ENCODE measurements at places on chromosomes 3 and 15.

DNA sequence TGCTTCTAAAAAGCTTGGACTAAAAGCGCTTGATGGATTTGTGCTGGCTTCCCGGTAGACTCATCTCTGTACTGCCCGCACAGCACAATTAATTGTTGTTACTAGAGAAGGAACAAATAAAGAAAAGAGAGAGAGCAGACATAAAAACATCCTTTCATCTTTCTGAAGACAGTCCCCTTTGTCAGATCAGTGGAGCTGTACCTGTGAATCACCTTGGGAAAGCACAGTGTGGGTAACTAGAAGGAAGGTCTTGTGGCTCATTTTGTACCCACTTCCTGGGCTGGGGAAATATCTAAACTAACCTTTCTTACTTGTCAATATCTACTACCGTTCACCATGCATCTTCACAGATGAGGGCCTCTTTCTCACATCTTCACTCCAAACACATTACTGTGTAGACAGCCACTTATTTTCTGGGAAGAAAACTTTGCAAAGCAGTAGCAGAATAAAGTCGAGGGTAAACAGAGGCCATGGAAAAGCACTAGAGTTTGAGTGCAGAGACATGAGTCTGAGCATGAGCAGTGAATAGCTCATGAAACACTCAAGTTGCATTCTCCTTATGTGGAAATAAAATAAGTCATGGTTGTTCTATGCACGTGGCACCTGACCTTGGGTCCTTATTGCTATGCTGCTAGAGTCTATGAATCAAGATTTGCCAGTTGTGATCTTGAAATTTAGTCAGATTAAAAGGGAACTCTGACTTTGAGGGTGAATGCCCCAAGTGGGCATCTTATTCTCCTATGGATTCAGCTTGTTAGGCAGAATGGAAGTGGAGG is 169.3 kb downstream of the LPP start:
- no peak for DNase-seq

DNA sequence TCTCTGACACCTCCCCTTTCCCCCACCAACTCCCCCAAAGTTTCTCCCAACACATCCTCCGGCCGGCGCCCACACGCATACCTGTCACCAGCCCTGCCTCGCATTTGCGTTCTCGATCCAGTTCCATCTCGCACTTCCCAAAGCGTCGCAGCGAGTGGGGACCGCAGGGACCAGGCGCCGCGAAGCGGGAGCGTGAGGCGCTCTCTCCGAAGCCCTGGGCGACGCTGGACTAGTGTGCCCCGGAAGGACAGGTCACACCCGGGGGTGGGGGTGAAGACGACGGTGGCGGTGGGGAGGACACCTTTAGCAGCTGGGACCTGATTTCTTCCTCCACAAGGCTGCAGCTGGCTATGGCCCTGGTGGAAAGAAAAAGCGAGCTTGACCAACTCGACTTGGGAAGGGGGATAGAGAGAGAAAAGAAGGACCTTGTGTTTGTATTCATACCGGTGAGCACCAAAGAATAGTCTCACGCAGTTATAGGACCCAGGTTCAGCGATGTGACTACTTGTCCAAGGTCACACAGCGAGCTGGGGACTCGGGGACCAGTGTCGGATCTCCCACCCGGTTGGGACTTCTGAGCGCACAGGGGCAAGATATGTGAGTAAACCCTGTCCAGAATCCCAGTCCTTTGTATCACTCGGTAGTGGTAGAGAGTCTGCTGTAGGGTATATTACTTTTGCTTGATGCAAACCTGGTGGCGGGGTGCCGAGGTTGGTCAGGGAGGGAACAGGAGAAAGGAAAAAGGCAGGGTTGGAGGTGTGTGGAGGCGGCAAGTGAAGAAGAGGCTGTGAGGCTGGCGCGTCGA is 607 bp upstream of the GHSR start:
- DNase-seq, result no peak

DNA sequence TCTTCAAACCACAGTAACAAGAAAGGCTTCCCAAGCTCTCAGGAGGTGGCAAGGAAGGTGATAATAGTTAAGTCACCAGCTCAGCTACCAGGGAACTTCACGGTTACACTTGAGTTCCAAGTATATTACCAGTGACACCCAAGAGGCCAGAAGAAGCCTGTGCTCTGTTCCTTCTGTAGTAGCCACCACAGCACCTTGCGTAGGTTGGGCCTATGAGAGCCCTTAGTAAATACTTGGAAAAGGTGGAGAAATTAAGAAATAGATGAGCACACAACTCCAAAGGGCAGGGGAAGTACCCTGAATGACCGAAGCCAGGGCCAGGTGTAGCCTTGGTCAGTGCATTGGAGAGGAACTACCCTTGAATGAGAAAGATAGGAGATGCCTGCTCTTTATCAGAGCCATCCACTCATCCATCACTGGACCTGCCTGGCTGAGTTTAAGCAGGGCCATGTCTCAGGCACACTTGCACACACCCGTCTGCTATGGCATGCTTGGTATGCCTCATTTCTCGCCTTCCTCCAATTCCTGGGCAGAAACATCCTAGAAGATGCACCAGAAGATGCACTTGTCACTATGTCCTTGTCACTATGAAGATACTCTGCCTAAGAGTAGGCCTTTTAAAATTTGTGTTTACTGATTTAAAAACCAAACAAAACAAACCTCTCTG is 32.6 kb upstream of the NDUFB4 start:
- no peak for DNase-seq

DNA sequence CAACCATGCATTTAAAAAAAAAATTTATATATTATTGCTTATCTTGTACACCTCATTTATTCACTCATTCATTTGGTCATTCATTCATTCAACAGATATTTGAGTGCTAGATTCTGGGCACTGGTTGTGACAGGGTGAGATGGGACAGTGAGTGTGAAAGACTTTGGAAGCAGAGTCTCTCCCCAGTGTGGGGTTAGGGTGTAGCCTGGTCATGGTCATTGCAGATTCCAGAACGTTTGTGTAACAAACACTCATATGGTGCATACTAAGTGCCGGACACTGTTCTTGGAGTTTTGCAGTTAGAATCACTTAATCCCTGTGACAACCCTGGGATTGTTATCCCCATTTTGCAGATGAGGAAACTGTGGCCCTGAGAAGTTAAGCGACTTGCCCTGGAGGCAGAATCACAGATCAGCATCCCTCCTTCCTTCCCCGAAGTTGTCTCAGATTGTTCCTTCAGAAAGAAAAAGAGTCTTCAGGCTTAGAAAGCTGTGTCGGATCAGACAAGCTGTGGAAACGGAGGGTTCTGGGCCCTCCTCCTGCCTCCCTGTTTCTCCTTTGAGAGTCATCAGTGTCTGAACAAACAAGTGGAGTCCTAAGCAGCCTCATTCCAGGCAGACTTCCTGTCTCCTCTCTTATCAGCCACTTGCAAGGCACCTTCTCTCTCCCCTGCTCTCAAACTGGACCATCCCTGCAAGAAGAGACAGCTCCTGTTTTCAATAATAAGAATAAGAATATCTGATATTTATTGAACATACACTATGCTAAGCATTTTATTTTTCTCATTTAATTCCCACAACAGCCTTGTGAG is 6.3 kb downstream of the LOXL1 start:
- no peak for DNase-seq

DNA sequence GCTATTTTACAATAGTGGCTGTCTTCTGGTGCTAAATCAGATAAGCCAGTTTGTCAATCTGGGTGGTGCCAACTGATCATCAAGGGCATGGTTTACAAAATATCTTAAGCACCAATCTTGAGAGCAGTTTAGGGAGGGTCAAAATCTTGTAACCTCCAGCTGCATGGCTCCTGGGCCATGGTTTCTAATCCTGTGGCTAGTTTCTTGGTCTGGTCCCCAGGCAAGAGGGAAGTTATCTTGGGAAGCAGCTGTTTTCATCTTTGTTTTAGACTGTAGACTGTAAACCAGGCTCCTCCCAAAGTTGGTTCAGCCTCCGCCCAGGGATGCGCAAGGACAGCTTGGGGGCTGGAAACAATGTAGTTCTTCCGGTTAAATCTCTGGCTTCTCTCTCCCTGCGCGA is 166.8 kb downstream of the IL1RAP start:
- no peak for DNase-seq
